ENCODE measurements at places on chromosomes 11 and 22. TPM values are rescaled to one million over a fixed set of nuclear protein-coding genes. Genes with fewer than 3 reads are reported as not detected.

APOL4 gene
- 15.0 TPM for total RNA-seq

PANX2 gene
- 6.4 TPM for total RNA-seq

APOBEC3H gene
- 0.49 TPM for total RNA-seq

GSTT2B gene
- total RNA-seq = 3.6 TPM

Data from mesothelial cell of epicardium (in vitro differentiated cells).